OCI-LY7 (cell line): ENCODE measurements at places on chromosomes 13 and 19.

GRCh38 chr19:48379058-48379457 is 12.3 kb downstream of the KDELR1 start:
- DNase-seq: no peak

- DNase-seq: no peak
Observed at GRCh38 chr13:34364633-34365032, 546.7 kb downstream of the RFC3 start.

GRCh38 chr19:40810160-40810559 is 11.2 kb downstream of the EGLN2 start:
- no peak for DNase-seq

GRCh38 chr19:16561382-16561781 is 10.8 kb downstream of the SLC35E1 start:
- no peak for DNase-seq

- peak; percentile 95 for DNase-seq
Observed at GRCh38 chr19:13152974-13153568, 2.9 kb downstream of the IER2 start.

DNA sequence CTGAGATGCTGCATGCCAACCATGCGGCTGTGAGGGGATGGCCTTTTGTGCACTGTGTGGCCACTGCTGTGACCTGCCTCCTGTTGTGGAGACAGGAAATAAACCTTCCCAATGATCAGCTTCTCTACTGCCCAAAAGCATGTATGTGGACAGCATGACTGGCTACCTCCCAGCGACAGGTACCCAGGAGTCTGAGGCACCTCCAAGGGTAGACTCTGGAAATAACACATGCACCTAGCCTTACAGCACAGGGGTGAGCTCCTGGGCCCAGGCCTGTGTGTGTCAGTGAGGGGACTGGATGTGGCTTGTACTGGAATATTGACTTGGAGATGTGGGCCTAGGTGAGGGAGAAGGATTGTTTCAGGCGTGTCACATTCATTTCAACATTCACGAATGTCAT is 7.6 kb upstream of the GPI start:
- DNase-seq: no peak

DNA sequence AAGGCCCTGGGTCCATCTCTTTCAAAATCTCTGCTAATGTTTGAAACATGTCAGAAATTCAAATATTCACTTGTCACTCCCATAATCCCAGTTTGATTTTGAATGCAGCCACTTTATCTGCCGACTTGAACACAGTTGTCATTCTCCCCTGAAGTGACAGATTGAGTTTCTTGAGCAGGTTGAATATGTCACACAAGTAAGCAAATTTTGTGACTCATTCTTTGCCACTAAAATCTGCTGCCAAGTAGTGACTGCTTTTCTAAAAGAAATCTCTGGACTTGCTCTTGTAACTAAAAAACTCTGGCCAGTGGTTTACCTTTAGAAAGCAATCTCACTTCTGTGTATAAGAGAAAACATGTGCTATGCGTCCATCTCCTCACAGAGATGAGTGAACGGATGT is 357.1 kb downstream of the LMO7 start:
- no peak for DNase-seq

- no peak for DNase-seq
Observed at GRCh38 chr13:73622381-73622780, 511.8 kb downstream of the KLF12 start.

- peak; percentile 1 for DNase-seq
Observed at GRCh38 chr13:76503766-76504165, 382.4 kb downstream of the KCTD12 start.

- no peak for DNase-seq
Observed at GRCh38 chr19:50876456-50876855, 3.2 kb downstream of the KLK2 start.

GRCh38 chr19:48392860-48393558 is 459 bp upstream of the GRIN2D start:
- DNase-seq: no peak

DNA sequence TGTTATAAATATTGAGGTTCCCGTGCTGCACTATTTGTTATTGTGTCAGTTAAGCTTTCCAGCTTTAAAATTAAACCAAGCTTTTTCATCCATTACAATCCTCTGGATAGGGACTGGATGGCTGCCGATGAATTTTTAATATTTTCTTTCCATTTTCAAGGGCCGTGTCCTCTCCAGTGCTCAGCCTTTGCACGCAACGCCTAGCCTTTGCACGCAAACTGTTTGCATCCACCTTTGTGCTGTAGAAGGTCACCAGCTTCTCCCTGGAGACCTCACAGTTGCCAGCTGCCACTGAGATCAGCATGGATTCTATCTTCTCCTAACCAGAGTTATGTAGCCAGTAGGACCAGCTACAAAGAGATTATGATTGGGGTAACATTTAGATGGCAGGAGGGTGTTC is 240.5 kb downstream of the SLC7A1 start:
- DNase-seq: no peak

- no peak for DNase-seq
Observed at GRCh38 chr19:31658993-31659896, 310.0 kb upstream of the TSHZ3 start.

- no peak for DNase-seq
Observed at GRCh38 chr19:11177592-11177991, 19.8 kb downstream of the KANK2 start.

GRCh38 chr19:12596485-12596884 is 14.1 kb downstream of the ZNF490 start:
- DNase-seq: no peak

DNA sequence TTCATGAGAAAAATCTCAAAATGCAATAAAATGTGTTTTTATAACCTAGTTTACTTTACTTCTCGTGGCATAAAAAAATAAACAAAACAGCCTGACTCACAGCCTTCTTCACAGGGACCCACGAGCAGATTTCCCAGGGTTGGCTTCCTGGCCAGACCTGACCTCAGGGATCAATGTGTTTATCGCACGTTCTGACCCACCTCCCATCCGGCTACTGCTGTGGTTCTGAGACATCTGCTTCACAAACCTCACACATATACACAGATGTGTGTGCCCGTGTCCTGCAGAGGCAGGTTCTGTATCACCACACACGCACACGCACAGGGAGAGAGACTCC is 118.3 kb downstream of the COL4A2 start:
- DNase-seq: no peak

GRCh38 chr13:54449922-54450321 is 1421.3 kb downstream of the OLFM4 start:
- DNase-seq: no peak

GRCh38 chr13:20475927-20476691 is 49.5 kb downstream of the CRYL1 start:
- no peak for DNase-seq

DNA sequence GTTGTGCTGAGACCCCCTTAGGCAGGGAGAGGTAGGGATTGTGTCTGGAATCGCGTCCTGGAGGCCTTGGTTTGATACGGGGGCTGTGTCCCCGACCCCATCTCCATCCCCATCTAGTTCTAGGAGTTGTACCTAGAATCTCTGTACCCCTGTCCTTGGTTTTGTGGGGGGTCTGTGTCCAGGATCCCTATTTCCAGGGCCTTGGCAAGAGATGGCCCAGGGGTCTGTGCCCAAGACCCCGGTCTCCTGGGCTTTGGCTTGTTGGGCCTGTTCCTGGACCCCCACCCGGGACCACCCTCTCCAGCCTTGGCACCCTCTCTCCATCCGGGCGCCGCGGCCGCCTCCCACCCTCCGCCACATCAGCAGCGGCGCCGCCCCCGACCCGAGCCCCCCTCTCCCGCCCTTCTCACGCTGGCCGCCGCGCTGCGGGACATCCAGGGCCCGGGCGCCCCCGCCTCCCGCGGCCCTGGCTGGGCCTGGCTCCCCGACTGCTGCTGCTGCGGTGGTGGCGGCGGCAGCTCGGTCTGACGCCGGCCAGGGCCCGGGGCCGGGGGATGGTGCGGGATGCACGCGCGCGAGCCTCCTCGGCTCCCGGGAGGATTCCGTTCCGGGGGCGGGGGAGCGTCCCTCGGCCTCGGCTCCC is at the start of gene NUMBL:
TSS of gene NUMBL (minus strand) at position 602 of the 643 bp plus-strand sequence. CDS start at position 434, 168 bp downstream.
- no peak for DNase-seq

DNA sequence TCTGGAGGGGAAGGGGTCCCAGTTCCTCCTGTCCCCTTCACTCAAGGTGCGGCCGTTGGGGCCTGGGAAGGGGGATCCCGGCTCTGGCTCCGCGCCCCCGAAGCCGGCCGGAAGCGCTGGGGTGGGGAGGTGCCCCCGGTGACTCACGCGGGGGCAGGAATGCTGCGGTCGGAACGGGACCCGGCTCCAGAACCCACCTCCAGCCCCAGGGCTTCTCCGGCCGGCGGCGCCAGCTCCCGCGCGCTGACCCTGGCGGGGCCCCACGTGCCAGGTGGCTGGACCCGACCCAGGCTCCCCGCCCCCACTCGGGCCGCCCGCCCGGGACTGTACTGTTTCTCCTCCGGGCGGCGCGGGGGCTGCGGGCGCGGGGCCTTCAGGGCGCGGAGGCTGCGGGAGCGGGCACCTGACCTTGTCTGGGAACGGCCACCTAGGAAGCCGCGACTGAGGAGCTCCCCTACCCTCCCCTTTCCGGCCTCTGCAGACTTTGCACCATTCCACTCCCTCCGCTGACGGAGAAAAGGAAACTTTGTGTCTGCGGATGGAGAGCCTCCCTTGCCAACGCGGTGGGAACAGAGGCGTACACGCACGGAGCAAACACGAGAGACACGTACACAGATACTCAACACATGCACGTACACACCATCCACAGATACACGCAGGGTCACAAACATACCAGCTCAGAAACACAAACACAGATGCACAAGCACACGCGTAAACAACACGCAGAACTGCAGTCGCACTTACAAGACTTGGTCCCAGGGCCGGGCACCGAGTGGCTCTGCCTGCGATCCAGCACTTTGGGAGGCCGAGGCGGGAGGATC is 7.2 kb downstream of the AXL start:
- DNase-seq: no peak

GRCh38 chr19:4557971-4558941 is 1.2 kb downstream of the SEMA6B start:
- DNase-seq: peak; percentile 30

DNA sequence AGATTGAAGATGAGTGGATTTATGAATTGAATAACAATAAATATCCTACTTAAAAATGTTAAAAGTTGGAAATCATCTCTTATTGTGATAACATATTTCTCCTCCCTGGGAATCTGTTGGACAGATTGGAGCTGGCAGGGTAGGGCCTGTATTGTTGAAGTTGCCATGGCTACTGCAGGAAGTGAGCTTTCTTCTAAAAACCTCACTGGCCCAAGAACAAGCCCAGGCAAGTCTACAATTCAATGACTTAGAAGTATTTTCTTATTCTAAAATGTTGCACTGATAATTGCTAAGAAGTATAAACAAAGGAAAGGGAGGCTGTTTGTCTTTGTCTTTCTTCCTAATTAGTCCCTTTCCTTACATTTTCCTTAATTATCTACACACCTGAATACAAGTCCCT is 112.1 kb downstream of the DLEU7 start:
- no peak for DNase-seq

GRCh38 chr13:77584106-77584505 is 48.6 kb downstream of the SCEL start:
- no peak for DNase-seq

GRCh38 chr13:64506246-64506645 is 2723.9 kb downstream of the PCDH9 start:
- DNase-seq: no peak

GRCh38 chr13:106197496-106197895 is 338.0 kb downstream of the EFNB2 start:
- no peak for DNase-seq
